H1 (cell line): ENCODE measurements at places on chromosomes 1 and 21.

- DNase-seq: no peak
These were observed 859.0 kb upstream of the B3GALT2 start for GRCh38 chr1:194045416-194045815.

DNA sequence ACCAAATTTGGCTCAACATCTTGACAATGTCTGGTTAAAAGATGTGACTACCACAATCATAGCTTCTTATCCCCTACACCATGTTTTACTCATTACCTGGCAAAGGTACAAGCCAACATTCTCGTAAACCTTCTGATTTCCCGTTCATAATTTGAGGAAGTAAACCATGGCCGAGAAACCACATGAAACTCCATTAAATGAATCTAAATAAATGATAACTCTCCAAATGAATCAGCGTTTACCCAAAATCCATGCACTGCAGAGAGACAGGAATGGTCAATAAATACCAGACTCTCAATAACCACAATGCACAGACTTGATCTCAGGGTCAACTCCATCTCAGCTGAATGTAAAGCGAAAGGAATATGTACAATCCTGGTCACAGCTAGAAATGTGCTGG lies 125.2 kb downstream of the TYW3 start:
- no peak for DNase-seq

GRCh38 chr1:222777463-222777862 lies 37.4 kb upstream of the DISP1 start:
- no peak for DNase-seq

DNA sequence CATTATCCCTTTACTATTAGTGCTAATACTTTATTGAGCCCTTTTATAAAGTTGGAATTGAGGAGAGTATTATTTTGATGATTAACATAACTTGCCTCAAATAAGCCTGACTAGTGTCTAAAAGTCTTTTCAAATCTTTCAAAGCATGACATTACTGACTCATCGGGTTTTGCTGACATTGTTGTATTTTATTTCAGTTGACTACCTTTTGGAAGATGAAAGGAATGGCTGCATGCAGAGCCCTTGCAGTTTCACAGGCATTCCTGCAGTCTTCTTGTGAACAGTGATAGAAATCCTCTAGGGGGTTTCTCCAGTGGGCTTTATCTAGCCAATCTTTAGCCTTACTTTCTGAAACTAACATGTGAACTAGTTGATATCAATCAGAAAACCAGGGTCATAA lies 43.0 kb upstream of the TMEM61 start:
- no peak for DNase-seq

DNA sequence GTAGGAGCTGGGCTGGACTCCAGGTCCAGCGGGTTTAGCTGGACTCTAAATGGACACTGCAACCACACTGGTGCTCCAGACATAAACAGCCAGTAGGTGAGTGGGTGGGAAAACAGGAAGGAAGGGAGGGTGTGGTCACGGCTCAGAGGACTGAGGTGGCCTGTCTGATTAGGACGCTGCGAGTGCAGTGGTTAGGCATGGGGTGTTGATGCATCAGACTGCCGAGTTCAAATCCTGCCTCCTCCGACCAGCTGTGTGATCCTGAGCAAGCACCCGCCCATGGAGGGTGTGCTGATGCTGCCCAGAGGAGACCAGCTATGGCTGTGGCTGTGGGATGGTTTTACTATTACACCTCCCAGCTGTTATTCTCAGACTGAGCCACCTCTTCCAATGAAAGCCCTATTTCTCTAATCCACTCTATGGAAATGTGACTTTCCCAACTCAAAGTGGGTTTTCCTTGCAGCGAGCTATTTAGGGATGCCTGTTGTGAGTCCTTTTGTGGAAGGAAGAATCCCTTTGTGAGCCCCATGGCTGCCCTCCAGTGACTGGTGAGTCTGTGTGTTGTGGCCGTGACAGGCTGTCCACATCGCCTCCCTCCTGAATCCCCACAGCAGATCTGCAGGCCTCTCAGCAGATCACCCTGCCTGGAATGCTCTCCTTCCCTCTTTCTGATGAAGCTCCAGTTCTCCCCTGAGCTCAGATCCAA lies 56.6 kb upstream of the EDN2 start:
- no peak for DNase-seq

DNA sequence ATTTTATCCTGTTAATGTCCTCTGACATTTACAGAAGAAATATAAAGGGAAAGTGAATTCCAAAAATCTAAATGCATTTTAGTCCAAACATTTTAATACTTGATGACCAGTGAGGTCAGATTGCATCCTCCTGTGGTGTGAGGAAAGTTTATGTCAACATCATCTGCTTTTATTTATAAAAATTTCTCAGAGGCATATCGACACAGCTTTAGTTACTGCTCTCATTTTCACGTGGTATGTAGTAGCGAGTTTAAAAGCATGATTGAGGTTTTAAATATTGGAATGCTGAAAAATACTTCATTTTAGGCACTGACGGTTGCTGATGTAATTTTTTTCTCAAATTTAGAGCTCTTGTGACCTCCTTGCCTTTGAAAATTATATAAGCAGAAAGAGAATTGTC lies 234.8 kb downstream of the HMCN1 start:
- DNase-seq: no peak
